ENCODE measurements at places on chromosomes 6 and 20. TPM values are rescaled to one million over a fixed set of nuclear protein-coding genes. Genes with fewer than 3 reads are reported as not detected.

The TAB2 gene
- total RNA-seq, result 154 TPM

The OOEP gene
- total RNA-seq, result 1.5 TPM

The EIF2S2 gene
- total RNA-seq, result 84.7 TPM

The SLC32A1 gene
- not detected for total RNA-seq

The TXLNB gene
- total RNA-seq, result 0.35 TPM

The MAS1 gene
- not detected for total RNA-seq

The PTCRA gene
- not detected for total RNA-seq

The SLC17A4 gene
- not detected for total RNA-seq

The LINC00237 gene
- total RNA-seq, result not detected

The HLA-DMA gene
- 26.8 TPM for total RNA-seq

The HIVEP1 gene
- total RNA-seq, result 33.0 TPM

The ID4 gene
- not detected for total RNA-seq

The REPS1 gene
- total RNA-seq, result 44.5 TPM

The MUCL3 gene
- total RNA-seq, result not detected

The EYA2 gene
- not detected for total RNA-seq

The PPIL6 gene
- total RNA-seq, result 0.22 TPM

The POM121L2 gene
- total RNA-seq, result not detected

The C20orf202 gene
- total RNA-seq, result not detected

The RAB44 gene
- 0.15 TPM for total RNA-seq

The WFDC12 gene
- not detected for total RNA-seq

The SMLR1 gene
- total RNA-seq, result not detected

The CTCFL gene
- total RNA-seq, result not detected

The KIAA1586 gene
- total RNA-seq, result 15.4 TPM

The TMEM14A gene
- total RNA-seq, result 25.3 TPM

The ZC2HC1B gene
- not detected for total RNA-seq

The NEURL2 gene
- 2.6 TPM for total RNA-seq

The RIPOR2 gene
- 303 TPM for total RNA-seq

The C6orf118 gene
- total RNA-seq, result not detected

The TGM3 gene
- not detected for total RNA-seq

The B3GAT2 gene
- total RNA-seq, result 0.05 TPM

The EPPIN gene
- total RNA-seq, result not detected

The CLIC5 gene
- 3.8 TPM for total RNA-seq

Measured in activated CD4-positive, alpha-beta T cell treated with anti-CD3 and anti-CD28 coated beads, Interleukin-2, amount 10 ng/mL, durations not matched to agents 7 days and 5 days (primary cell).